ENCODE measurements at places on chromosomes 3 and 15.

DNA sequence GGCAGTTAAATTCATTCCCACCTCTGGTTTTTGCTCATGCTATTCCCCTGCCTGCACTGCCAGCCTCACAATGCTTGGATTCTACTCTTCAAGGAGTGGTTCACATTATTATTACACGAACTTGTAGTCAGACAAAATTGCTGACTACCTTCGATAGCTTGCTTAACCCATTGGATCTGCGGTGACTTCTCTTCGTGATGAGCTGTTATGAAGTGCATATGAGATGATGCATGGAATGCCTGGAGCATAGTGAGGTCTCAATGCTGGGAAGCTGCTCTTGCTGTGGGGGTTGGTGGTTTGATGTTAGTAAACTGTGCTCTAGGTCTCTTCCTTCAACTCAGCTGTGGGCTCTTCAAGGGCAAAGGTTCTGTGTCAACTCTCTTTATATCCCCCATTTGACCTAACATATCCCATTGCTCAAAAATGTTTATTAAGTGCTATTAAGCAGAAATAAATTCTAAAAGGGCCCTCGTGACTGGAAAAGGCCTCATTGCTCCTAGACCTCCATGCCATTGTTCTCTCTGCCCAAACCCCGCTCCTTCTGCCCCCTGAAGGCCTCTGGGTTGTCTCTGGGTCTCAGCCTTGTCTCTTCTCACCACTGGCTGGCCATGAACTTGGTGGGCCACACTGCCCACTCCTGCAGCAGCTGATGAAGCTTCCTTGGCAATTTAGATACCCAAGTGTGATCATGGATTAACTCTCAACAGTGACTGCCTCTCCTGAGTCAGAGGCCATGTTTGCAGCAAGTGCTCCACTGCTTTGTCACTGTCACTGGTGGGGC lies 4.5 kb upstream of the SLCO2A1 start:
- no peak for DNase-seq

DNA sequence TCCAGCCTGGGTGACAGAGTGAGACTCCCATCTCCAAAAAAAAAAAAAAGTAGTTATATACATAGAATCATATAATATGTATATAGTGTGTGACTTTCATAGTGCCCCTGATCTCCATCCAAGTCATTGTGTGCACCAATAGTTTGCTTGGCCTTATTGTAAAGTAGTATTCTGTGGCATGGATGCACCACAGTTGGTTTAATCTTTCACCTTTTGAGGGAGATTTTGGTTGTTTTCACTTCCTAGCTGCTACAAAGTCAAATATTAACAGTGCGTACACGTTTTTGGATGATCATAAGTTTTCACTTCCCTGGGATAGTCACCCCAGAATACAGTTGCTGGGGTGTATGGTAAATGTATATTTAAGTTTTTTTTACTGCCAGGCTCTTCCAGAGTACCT lies 162.8 kb downstream of the PTPRG start:
- no peak for DNase-seq

DNA sequence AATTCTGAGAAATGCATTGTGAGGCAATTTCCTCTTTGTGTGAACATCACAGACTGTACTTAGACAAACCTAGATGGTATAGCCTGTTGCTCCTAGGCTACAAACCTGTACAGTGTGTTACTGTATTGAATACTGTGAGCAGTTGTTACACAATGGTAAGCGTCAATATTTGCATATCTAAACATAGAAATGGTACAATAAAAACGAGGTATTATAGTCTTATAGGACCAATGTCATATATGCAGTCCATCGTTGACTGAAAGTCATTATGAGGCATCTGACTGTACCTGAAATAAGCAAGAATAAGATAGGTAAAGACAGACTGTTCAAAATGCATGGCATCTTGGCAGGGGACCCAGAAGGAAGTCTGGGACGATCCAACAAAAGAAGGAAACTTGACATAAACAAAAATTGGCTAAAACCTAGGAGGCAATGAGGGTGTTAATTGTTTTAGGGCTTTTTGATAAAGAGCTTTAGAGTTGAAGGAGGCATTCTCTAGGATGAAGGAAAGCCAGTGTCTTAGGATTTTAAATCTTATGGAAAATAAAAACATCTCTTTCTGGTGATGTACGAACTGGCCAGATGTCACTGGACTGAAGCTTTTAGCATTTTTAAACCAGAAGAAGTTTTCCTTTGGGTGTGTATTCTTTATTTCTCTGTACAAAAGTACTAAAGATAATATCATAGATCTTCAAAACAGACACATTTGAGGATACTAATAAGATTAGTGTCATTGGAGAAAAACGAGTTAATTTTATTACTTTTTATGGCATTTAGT lies 9.2 kb upstream of the SPRED1 start:
- DNase-seq = no peak

DNA sequence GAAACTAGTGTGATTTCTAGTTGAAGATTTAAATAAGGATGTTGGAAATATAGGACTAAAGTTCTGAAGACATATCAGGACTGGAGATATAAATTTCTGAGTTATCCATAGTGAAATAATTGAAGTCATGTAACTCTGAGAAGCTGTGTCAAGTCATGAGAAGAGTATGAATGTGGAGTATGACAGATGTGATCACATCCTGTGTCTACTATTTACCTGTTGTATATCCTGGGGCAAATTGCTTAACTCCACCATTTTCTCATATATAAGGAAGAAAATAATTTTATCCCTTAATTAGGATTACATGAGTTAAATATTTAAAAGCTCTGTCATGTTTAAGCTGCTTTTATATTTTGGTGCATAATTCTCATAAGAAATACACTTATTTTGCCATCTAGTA lies 350.3 kb downstream of the ZBTB20 start:
- DNase-seq = no peak

GRCh38 chr15:26628879-26629529 lies 143.9 kb downstream of the GABRB3 start:
- no peak for DNase-seq

DNA sequence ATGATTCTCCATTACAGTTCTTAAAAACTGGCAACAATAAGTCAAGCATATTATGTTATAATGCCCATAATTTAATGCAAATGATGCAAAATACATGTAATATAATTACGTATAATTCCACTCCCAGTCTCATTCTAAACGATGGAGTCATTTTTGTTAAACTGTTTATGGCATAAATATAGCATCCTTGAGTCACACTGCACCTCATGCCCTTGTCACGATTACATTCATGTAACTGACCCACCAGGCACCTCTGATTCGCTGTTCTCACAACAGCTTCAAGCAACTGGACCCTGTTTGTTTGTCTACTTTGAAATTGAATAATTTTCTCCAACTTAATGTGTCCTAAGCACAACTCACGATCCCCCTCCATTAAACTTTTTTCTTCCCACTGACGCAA lies 148.0 kb upstream of the LRTM1 start:
- no peak for DNase-seq

- no peak for DNase-seq
These were observed 105.3 kb downstream of the TNIK start for GRCh38 chr3:171354706-171355582.

- no peak for DNase-seq
These were observed 270.3 kb downstream of the RPLP1 start for GRCh38 chr15:69722924-69723323.

DNA sequence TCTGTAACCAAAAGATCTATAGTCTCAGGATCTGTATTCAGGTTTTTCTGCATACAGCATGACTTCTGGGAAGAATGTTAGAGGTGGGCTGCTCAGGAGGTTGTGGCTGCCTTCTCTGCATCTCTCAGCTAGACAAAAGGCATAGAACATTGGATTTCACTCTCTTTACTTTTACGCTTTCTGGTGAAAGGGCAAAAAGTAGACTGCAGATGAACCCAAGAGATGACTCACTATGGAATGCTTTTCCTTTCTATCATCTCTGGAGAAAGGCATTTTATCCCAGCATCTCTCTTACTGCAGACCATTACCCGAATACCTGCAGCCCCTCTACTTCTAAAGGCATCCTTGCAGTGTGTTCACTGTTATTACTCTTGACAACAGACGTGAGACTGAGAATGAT lies 222.2 kb downstream of the WNT5A start:
- no peak for DNase-seq
